ENCODE measurements at places on chromosomes 12 and 14. TPM values are rescaled to one million over a fixed set of nuclear protein-coding genes. Genes with fewer than 3 reads are reported as not detected.

- no peak for DNase-seq
Measured at GRCh38 chr12:85794531-85794930, 41.7 kb downstream of the RASSF9 start.

DNA sequence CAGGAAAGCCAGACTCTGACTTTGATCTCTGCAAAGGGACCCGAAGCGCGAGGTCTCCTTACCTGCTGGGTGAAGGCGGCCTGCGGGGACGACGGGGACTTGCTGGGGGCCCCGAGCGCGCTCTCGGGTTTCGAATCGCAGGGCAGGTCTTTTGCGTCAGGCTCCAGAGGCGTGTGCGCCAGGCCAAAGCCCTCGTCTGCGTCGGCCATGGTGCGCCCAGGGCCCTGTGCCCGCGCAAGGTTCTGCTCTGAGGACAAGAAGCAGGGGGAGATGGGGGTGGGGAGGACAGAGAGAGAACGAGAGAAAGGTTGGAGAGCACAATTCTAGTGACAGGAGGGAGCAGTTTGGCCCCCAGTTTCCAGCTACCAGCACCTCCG lies 2.3 kb downstream of the TBX5 start:
- peak; percentile 62 for DNase-seq

GRCh38 chr14:91326514-91327249 lies 82.2 kb upstream of the GPR68 start:
- no peak for DNase-seq

DNA sequence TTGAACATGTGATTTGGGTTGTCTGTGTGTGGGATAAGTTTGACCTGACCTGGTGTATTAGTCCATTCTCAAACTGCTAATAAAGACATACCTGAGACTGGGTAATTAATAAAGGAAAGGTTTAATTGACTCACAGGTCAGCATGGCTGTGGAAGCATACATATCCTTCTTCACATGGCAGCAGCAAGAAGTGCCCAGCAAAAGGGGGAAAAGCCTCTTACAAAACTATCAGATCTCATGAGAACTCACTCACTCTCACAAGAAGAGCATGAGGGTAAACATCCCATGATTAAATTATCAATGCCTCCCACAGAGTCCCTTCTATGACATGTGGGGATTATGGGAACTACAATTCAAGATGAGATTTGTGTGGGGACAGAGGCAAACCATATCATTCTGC lies 94.0 kb upstream of the PPM1H start:
- DNase-seq = no peak

DNA sequence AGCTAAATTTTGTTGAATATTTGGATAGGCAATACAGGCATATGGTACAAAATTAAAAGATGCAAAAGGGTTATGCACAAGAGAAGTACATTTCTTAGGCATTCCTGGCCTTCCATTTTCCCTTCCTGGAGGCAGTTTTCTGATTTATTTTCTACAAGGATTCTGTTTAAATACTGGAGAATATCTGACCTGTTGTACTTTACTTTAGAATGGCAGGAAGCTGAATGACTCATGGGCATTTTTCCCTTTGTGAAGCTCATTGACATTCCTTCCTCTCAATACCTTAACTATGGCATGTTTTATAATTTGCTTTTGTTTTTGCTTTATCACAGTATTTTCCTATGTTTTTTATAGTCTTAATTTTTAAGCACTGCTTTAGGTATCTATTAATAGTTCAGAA lies 62.7 kb downstream of the RCOR1 start:
- DNase-seq = no peak

- no peak for DNase-seq
Measured at GRCh38 chr14:50766338-50766886, 64.5 kb downstream of the NIN start.

ALDH1L2 gene
- polyA plus RNA-seq = 4.6 TPM

Data from left lung (tissue), 14 donors.